ENCODE measurements at places on chromosomes 7 and 10.

GRCh38 chr7:80078159-80078731, 56.4 kb upstream of the GNAI1 start:
- peak; percentile 89 for DNase-seq

- DNase-seq: no peak
These were observed 6.4 kb downstream of the C1GALT1 start for GRCh38 chr7:7188742-7189141.

GRCh38 chr10:61110188-61110844, 166.3 kb upstream of the RHOBTB1 start:
- no peak for DNase-seq

DNA sequence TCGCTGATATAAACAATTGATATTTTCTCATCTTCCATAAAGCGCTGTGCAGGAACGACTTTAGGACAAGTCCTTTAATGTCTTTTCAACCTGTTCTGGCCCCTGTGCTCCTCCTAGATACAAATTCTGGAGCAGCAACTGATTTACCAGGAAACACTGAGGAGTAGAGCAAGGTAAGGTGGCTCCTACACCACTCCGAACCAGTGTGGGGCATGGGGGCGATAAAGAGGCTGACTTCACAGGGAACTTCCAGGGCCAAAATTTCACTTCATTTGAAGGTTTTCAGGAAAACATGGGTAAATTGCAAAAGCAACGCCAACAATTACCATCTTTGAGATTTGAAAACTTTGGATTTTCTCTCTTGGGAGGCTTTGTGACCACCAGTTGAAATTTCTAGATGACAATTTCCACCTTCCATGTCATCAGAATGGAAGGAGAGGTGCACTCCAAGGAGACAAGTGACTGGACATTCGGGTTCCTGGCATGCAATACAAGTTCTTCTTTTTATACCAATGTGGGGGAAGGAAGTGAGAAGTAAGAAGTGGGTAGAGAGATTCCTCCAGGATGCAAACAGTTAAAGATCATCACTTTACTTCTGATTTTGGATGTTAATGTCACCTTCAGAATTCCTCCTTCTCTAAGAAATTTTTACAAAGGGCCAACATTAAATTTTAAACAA, 118.5 kb downstream of the FAM107B start:
- no peak for DNase-seq

GRCh38 chr10:92181575-92181974, 109.3 kb downstream of the CPEB3 start:
- DNase-seq: peak; percentile 47

GRCh38 chr10:74081192-74081803, 69.3 kb downstream of the AP3M1 start:
- peak; percentile 76 for DNase-seq

GRCh38 chr10:6135039-6135438, 46.2 kb downstream of the RBM17 start:
- DNase-seq: no peak

DNA sequence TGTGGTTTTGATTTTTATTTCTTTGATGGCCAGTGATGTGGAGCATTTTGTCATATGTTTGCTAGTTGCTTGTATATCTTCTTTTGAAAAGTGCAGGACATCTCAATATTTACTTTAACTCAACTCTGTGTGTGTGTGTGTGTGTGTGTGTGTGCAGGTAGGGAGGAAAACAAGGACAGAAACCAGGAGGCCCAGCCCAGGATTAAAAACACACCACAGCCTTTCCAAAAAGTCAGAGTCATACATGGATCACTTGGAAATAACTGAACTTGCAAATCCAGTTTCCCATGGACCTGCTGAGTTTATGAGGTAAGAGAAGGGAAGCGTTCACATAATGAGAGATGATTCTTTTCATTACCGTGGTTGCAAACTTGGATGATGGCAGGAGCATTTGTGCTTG, 189.9 kb upstream of the LYZL1 start:
- no peak for DNase-seq

DNA sequence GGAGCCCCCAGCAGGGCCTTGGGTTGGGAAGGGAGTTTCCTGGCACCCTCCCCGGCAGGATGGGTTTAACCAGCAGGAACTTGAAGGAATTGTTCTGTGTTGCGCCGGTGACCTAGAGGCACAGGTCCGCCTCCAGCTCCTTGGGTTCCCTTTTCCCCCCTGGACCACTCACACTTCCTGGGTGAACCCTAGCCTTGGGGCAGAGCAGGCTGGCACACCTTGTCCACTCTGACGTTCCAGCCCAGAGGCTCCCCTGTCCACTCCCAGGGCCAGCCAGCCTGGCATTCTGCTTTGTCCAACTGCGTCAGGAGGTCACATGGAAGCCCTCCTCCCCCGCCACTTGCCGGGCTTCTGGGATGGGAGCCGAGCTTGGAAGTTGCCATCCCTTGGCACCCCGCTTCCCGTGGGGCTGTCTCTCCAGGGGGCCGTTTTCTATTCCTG, 25.8 kb downstream of the TMEM120A start:
- no peak for DNase-seq

GRCh38 chr10:25101461-25102146, 73.2 kb upstream of the GPR158 start:
- no peak for DNase-seq

DNA sequence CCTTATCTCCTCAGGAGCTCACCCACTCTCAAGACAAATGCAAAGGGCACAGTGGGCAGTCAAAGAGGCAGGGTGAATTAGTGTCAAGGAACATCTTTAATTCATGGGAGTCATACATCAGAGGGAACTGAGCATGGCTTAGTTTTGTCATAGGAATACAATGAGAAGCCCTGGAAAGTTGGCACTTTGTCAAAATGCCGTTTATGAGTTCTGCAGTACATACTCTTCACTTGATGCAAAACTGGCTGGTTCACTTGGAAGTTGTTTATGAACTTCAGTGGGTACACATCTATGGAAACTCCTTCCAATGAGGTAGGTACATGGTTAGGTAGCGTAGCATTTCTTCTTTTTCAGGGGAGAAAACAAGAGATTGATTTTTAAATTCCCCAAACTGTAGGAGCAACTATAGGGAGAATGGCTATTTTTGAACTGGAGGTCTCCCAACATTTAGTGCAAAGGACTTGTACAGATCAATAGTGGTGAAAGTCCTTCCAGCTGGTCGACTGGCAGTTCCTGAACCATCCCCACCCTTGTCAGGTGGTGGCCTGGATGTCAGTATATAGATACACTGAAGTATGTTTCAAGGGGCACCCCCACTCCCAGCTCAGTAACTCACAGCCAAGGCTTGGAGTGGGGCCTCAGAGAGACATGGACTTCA, 580.5 kb downstream of the REEP3 start:
- no peak for DNase-seq

DNA sequence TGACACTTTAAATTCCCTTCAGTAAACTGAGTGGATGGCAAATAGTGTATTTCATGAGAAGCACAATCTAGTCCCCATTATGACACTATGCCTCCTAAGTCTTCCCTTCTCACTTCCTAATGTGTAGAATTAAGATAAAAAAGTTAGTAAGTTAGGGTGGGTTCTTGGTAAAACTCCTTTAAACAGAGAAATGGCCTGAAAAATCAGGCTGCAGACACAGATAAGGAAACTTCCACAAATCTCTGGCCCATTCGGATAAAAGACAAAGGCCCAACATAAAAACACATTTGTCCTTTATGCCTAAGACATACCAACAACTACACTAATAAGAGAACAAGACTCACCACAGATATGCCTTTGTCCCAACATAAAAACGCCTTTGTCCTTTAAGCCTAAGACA, 21.5 kb downstream of the AKR1C8 start:
- peak; percentile 90 for DNase-seq

- no peak for DNase-seq
These were observed 30.4 kb upstream of the ADD3 start for GRCh38 chr10:109977382-109977806.

- DNase-seq: peak; percentile 86
These were observed 13.9 kb downstream of the ARHGAP19 start for GRCh38 chr10:97278491-97278989.

DNA sequence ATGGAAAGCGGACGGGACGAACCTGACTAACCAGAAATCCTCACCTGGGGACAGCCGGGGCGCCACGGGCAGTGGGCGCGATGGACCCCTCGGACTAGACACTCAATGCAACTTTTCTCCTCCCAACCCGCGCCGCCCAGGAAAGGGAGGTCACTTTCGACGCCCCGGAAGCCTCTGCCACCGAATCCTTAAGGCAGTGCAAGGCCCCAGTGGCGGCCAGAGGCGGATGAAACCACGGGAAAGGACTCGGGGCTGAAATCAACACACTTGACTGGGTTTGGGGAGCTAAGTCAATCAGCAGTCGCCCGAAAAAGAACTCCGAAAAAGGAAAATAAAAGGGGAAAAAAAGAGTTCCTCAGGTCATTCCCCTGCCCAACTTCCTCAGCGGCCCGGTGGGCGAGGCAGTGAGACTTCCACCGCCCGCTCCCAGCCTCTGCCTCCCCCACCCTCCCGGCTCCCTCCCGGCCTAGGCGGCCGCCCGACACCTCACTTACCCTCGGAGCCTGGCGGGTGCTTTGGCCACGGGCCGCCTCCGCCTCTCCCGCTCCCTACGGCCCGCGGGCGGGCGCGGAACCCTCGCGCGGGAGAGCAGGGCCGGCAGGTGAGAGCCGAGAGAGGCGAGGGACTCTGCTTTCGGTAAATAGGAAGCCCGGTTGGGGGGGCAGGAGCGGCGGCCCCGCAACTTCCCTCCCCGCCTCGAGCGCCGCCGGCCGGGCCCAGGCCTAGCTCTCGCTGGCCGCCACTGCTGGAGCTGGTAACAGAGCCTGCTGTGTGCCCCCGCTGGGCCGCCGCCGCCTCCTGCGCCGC, 518 bp downstream of the WAPL start:
- peak; percentile 70 for DNase-seq

- no peak for DNase-seq
These were observed 140.0 kb upstream of the TPK1 start for GRCh38 chr7:144975882-144976281.

Data from OCI-M1 (cell line).